ENCODE measurements at places on chromosomes 2 and 18. TPM values are rescaled to one million over a fixed set of nuclear protein-coding genes. Genes with fewer than 3 reads are reported as not detected.

RBBP8 gene
- 6.2 TPM for total RNA-seq

GULP1 gene
- 17.1 TPM for total RNA-seq

GPR39 gene
- total RNA-seq, result 0.98 TPM

PFN4 gene
- not detected for total RNA-seq

POLR1B gene
- 11.9 TPM for total RNA-seq

All from smooth muscle cell of the coronary artery (primary cell).